ENCODE measurements at places on chromosomes 5 and 9.

- peak; percentile 54 for DNase-seq
These were observed 63.1 kb downstream of the FOXI1 start for GRCh38 chr5:170168797-170169196.

GRCh38 chr9:87653941-87654340, 72.0 kb upstream of the CTSL start:
- no peak for DNase-seq

GRCh38 chr5:133995883-133996563, 8.8 kb downstream of the VDAC1 start:
- peak; percentile 49 for DNase-seq

DNA sequence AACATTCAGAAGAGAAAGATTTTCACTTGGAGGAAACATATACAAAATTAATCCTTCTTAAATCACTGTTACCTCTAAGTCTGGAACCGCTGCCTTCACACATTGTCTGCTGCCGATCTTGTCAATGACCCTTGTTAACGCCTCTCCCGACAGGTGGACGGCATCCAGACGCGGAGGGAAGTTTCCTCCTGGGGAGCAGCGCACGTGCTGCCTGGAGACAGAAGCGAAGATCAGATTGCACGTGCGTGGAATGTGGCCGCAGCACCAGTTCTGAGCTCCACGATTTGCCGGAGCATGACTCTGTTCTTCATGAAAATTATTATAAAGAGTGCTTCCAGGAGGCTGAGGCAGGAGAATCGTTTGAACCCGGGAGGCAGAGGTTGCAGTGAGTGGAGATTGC, 183.6 kb upstream of the IRX4 start:
- DNase-seq, result no peak

DNA sequence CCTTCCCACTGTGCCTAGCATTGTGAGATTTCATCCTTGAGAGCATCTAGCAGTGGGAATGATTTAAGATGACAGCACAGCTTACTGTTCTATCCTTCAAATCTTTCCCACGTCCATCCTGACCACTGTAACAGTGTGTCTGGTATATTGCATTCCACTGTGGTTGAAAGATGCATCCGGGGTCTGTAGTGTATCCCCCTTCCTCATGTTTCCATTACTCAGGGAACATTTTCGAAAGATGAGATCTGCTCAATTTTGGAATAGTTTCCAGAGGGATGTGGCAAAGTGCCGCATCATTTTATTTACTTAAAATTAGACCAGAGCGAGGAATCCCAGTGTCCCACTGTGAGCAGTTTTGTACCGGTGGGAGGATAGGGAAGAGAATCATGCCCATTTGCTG, 407.1 kb upstream of the PAPPA start:
- DNase-seq, result no peak

GRCh38 chr9:137417161-137418021, 5.6 kb downstream of the EXD3 start:
- no peak for DNase-seq

DNA sequence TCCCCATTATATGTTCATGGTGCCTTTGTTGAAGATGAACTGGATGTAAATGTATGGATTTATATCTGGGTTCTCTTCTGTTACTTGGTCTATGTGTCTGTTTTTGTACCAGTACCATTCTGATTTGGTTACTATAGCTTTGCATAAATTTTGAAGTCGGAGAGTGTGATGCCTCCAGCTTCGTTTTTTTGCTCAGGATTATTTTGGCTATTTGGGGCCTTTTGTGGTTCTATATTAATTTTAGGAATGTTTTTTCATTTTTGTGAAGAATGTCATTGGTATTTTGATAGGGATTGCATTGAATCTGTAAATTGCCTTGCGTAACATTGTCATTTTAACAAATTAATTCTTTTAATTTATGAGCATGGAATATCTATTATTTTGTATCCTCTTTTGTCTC, 36.6 kb upstream of the ZNF366 start:
- no peak for DNase-seq

DNA sequence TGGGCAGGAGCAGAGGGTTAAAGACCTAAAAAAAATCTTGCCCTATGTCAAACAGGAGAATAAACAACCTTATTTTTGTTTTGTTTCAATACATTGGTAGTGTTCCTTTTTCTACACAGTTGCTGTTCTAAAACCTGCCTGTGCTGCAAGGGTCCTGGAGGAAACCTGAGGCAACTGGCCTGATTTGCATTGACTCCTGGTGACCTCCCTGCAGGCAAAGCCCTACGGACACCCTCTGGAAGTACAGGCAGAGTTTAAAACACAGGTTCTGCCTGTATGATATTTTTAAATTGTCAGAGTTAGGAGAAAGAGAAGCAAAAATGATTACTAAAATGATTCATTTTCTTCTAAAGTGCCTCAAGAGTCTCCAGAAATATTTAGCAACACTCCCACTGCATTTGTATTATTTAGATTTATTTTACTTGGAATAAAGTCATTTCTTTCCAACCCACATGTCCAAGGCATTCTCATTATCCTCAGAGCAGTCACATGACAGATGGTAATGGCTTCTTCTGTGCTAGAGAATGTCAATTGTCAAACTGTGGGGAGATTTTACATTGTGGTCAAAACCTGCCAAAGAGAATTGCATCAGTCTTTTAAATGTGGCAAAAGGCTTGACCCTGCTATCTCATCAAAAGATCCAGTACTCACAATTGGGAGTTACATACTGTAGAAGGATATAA, 559.6 kb downstream of the CETN3 start:
- DNase-seq, result no peak

DNA sequence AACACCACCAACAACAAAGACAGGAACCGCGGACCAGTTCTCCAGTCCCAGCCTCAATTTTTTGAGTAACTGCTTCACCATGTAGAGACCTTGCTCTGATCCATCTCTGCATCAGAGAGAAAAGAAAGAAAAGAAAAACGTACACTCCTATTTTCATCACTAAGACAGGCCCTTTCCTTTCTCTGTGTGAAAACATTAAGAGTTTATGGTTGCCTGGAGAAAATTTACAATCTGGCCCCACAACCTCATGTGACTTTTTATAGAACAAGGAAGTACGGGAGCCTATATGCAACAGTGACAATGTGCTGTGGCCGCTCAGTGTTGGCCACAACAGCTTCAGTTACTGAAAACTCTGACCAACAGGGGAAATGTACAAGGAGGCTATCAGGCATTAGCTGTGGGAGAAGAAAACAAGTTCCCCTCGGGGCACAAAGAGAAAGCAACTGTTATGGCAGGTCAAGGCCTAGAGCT, 272.9 kb upstream of the PTGER4 start:
- no peak for DNase-seq

DNA sequence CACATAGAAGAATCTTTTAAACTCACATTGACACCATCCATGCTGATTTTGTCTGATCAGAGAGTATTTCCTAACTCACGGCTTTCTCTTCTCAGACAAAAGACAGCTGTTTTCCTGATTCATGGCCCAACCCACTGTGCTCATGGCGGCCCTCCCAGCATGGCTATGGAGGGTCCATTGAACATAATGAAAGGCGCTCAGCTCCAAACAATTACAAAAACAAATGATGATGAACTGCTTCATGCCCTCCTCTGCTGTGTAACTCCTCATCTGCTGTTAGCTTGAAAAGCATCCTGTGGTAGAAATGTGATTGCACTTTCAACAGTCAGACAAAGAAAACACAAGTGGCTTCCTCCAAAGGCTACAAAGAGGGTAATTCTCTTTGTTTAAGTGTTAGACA, 673.8 kb downstream of the PRELID2 start:
- DNase-seq, result no peak

DNA sequence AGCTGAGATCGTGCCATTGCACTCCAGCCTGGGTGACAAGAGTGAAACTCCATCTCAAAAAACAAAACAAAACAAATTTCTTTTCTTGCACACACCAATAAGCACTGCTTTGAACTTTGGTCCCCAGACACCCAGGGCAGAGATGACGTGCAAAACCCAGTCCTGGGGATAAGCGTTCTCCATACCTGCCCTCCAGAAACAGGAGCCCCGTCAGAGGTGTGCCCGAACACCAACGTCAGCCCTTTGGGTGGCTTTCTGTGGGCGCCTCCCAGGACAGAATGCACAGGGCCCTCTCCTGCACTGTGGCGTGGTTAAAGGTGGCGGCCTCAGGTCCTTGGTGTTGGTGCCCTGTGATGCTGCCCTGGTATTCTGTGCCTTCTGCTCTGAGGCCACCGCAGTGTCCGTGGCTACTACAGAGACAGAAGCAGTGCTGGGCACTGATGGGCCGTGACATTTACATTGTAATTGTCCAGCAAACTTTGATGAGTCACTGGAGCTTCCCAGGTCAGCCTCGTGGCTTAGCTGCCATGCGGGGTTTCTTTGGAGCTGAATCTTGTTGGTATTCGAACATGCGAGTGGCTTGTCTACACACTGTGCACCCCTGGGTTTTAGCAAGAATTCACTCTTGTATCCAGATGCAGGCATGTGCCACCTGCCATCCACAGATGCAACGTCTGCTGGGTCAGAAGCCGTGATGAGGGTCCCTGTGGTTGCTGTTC, 9.8 kb downstream of the PPP1R26 start:
- no peak for DNase-seq

DNA sequence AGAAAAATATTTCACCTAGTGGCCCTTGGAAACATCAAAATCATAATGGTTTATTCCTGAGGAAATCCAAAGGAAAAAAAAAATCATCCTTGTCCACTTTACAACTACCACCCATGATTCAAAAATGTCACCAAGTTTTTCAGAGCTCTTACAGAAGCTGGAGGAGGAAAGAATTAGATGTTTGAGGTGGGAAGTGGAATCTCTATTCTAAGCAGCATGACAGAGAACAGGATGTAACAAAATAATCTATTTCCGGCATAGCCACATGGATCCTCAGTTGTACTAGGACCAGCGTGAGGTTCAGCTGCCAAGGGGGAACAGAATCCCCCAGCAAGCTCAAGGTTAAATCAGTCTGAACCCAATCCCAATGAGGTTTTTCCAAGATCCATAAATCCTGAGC, 40.2 kb downstream of the FBXW11 start:
- no peak for DNase-seq

- DNase-seq, result peak; percentile 56
These were observed 106.8 kb downstream of the PDE6A start for GRCh38 chr5:149837680-149838269.

DNA sequence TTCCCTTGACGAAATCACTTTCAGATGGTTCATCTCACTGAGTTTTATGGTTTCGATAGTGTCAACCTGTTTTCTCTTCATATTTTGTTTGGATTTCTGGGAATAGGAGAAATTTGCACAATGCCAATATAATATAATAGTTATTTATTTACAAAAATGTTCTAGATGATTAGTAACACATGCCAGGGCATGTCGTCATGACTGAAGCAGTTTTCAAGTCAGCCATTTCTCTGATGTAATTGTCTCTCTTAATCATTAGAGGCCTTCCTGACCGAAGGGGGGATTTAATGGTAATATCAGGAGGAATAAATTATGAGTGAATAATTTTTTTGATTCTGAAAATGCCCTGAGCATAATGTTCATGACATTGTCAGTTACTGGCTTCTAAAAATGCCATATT, 246.5 kb upstream of the ATP10B start:
- DNase-seq, result no peak

- DNase-seq, result no peak
These were observed 213.1 kb downstream of the RFK start for GRCh38 chr9:76181020-76181641.

GRCh38 chr5:610011-610743, 2.0 kb upstream of the CEP72 start:
- DNase-seq, result no peak

- DNase-seq, result no peak
These were observed 109.2 kb downstream of the OSTF1 start for GRCh38 chr9:75197561-75197960.

- no peak for DNase-seq
These were observed 176.3 kb downstream of the NPR3 start for GRCh38 chr5:32887390-32887789.

DNA sequence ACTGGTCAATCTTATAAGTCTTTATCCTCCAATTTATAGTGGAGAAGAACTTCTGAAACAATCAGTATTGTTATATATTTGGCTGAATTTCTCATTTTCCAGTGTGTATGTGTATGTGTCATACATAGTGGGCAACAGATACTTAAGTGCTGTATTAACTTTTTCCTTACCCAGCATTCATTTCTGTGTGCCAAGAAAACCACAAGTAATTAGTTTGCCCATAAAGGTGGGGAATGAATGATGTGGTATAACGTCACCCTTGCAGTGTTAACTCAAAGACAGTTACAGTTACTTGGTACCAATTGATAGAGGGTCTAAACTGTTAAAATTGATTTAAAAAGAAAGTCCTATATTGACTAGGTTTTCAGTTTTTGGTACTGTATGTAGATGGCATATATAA, 2.0 kb downstream of the OGN start:
- no peak for DNase-seq

DNA sequence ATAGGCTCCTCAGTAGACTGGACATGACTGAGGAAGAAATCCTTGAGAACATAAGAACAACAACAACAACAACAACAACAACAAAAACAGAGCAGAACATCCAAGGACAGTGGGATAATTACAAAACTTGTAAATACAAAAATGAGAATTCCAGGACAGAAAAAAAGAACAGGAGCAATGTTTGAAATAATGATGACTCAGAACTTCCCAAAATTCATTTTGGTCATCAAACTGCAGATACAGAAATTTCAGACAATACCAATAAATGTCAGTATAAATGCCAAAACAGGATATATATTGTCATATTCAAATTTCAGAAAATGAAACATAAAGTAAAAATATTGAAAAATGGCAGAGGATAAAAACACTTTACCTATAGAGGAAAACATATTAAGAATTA, 259.0 kb downstream of the TRIM36 start:
- no peak for DNase-seq

GRCh38 chr5:154989626-154990025, 23.9 kb upstream of the KIF4B start:
- no peak for DNase-seq

DNA sequence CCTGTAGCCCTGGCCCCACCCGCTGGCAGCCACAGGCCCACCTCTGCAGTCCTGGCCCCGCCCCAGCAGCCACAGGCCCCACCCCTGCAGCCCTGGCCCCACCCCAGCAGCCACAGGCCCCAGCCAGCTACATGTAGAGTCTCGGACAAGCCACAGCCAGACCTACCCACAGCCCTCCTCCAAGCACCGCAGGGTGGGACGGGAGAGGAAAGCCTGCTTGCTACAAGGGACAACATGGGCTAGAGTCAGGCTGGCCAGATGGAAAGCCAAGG, 49.5 kb upstream of the SARDH start:
- DNase-seq, result no peak

DNA sequence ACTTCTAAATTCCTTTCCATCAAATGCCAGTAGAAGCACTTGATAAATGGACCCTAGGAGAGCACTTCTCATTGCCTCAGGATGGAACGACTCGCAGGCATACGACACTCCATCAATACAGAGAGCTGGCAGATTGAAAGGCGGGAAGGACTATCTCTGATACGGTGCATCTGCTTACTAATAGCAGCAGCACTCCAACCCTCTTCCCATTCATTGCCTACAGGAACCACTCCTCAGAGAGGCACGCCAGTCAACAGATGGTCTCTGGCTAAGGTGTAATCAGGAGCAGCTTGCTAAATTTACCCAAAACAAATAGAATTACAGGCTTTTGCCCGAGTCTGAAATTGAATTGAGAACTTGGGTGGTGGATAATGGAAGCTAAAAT, 168.1 kb downstream of the EFNA5 start:
- DNase-seq, result no peak

Data from retina (tissue), 1 donor.